Endothelial cell (in vitro differentiated cells): ENCODE measurements at places on chromosomes 11 and 22. TPM values are rescaled to one million over a fixed set of nuclear protein-coding genes. Genes with fewer than 3 reads are reported as not detected.

Gene THRSP
- not detected for total RNA-seq

GRCh38 chr11:94185416-94186084 lies 56.9 kb downstream of the PANX1 start:
- DNase-seq = no peak

- DNase-seq = no peak
These were observed 19.4 kb downstream of the RSPH14 start for GRCh38 chr22:23122216-23122957.

- DNase-seq = no peak
These were observed 168.9 kb downstream of the MN1 start for GRCh38 chr22:27632451-27633295.

DNA sequence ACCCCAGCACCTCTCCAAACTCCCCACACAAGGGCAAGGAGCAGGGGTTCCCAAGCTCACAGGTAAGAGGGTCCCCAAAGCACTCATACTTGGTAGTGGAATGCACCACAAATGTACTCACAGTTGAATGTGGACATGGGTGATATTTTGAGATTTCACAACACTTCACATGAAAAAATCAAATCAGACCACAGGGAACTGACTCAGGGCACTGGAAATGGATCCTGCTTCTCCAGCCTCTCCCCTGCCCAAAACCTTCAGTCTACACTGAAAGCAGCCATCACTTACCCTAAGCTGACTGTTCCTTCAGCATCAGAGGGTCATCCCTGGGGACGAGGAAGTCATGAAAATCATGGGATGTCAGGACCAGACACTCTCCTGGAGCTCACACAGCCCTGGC lies 40.2 kb downstream of the SCGB1A1 start:
- DNase-seq = no peak

DNA sequence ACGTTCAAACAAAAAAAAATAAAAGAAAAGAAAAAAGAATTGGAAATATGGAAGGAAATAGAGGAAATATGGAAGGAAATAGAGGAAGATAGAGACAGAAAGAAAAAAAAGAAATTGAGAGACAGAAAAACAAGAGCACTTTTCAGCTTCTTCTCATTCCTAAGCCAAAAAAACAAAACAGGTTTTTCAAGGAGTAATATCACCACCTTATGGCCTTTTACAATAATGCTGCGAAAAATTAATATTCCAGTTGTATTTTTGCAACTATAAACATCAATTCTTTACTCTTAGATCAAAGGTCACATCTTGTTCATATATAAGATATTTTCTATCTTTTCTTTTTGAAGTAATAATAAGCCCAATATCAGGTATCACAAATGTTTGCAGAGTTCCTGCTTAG lies 328.3 kb downstream of the FAT3 start:
- DNase-seq = no peak

DNA sequence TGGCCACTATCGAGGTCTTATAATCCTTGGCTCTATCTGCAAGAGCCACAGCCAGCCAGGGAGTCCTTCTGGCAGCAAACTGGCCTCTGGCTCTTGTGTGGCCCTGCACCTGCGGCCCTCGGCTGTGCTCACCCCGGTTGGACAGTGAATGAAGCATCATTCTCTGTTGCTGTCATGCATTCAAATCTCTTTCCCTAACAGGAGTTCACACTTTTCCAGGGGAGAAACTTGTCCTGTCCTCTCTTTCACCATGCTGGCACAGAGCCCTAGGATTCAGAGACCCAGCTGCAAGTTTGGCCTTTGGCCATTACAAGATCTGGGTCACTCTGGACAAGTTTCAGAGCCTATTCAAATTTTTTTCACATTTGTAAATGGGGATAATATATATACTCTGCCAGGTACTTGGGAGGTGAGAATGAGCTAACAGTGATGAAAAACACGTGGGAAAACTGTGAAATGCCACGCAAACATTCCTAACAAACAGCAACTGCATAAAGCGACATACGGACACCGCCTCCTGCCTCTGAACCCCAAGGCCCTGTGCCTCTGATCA lies 34.2 kb downstream of the TMEM184B start:
- no peak for DNase-seq

DNA sequence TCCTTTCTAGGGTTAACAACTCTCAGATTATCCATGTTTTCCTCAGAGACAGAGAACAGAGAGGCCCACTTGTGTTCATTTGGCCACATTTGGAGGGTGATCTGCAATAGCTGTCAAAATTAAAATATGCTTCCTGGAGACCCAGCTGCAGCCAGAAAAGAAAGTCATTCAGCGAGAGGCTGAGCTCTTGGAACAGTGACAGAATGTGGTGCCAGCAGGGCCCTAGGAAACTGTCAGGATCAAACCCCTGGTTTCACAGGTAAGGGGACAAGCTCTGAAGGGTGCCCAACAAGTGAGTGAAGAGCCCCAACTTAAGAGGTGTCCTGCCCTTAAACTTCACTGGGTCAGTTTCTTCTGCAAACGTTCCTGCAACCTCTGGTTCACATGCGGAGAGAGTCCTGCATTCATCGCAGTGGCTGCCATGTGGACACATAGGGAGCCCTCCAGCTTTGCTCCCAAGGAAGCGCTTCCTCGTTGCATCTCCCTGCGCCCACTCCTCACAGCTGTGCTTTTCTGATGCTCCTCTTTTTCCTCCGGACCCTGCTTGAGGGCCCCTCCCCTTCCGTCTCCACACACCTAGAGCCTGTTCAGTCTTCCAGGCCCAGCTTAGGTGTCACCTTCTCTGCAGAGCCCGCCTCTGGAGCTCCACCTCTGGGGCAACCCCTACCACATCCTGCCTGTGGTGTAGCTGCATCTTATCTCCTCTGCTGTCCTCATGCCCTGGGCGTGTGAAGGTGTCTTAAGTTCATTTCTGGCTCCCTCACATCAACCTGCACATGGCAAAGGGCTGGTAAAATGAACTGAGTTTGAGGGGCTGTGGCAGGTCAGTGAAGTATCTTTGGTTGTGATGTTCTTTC lies 3.9 kb downstream of the UCP3 start:
- no peak for DNase-seq

GRCh38 chr11:120471131-120471530 lies 40.4 kb upstream of the GRIK4 start:
- DNase-seq = no peak

Gene OSBP2
- 3.0 TPM for total RNA-seq

Gene GGTLC2
- not detected for total RNA-seq

- DNase-seq = no peak
These were observed 77.8 kb upstream of the DDI1 start for GRCh38 chr11:103958475-103959215.

DNA sequence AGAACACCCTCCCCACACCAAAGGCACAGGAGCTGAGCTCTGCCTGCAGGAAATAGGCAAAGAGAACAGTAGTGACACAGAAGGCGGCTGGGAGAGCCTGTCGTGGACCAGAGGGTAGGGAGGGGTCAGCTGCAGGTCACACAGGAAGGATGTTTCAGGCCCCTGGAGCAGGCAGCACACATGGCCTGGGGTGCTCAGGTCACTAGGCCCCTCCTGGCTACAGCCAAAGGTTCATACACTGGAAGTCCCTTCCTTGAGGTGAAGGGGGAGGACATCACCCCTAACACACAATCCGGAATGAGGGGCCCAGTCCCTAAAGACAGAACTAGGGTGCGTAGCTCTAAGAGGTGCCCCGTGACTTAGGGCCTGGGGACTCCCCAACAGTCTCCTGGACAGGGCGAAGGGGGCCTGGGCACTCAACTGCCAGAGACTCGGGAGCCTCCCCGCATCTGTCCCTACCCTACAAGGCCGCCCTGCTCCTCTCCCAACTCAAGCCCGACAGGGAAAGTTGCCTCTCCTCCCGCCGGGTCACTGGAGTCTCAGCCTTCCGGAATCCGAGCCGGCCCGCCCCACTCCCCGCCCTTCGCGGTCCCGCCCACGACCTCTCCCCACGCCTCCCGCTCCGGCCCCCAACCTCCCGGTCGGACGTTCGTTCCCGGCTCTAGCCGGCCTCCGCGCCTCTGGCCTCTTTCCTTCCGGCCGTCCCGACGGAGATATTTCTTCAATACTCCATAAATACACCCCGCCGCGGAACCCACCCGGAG lies at the start of gene CYB5R2:
TSS of gene CYB5R2 (minus strand) at position 541 of the 764 bp plus-strand sequence. CDS start 675 bp downstream, outside the sequence.
- peak; percentile 74 for DNase-seq

GRCh38 chr22:23742505-23743264 lies 8.2 kb downstream of the ZNF70 start:
- no peak for DNase-seq

GRCh38 chr22:19571207-19571795 lies 47.1 kb upstream of the CLDN5 start:
- DNase-seq = no peak

- no peak for DNase-seq
These were observed 11.9 kb downstream of the C11orf21 start for GRCh38 chr11:2289859-2290258.

DNA sequence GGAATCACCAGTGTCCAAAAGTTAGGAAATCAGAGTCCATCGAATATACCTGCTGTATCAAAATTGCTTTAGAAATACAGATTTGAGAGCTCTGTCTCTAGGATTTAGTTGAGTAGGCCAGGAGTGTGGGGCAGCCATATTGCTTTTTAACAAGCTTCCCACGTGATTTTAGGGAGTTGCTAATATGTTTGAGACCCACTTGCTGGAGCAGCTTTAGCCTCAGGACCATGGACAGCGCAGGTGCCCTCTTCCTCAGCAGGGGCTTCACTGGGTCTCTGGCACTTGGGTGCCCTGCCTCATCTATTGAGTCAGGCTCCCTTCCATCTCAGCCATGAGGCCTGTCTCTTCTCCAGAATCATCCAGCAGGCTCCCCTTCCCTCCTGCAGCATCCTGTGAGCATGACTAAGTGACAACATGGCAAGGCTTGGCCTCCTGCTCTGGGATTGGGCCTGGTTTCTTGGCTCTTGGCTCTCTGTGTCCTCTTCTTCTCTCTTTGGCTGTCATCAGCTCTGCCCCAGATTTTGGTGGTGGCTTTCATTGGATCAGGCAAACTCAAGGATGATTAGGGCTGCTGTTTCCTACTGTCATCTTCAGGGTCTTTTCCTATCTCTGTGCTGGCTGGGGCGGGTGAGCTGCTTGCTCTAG lies 70.0 kb downstream of the SGSM1 start:
- peak; percentile 71 for DNase-seq

GRCh38 chr22:36182056-36182455 lies 19.6 kb downstream of the APOL4 start:
- no peak for DNase-seq

DNA sequence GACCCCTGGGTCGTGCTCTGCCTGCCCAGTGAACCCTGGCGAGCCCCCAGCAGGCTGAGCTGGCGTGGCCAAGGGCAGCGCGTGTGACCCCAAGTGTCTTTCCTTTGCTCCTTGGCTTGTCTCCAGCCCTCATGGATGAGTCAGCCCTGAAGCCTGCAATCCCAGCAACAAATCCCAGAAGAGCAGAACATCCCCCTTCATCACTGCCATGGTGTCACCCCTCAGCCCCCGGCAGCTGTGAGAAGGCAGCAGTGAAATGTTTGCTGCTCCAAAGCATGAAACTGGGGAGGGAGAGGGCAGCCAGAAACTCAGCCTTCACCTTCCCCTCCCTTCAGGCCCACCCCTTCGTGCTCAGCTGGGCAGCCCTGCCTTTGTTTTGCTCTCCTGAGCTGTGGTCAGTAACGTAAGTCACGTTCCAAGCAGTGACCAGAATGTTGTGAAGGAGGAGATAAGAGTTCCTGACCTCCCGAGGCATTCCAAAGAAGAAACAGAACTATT lies 29.8 kb downstream of the ADAMTS15 start:
- no peak for DNase-seq

DNA sequence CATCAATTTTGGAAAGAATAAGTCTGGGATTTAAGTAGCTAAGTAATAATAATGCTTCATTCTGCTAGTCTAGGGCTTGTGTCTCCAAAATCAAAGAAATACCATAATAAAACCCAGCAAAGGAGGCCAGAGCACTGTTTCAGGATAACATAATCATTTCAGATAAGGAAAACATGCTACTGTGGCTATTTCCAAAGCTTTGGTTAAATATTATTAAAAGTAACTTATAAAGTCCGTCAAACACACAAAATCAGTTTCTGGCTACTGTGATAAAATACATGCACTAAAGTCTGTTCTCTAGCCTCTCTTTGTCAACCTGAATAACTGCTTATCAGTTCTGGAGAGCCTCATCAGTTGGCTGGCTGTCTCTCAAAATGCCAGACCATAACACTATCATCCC lies 1.5 kb upstream of the OR6T1 start:
- DNase-seq = no peak

DNA sequence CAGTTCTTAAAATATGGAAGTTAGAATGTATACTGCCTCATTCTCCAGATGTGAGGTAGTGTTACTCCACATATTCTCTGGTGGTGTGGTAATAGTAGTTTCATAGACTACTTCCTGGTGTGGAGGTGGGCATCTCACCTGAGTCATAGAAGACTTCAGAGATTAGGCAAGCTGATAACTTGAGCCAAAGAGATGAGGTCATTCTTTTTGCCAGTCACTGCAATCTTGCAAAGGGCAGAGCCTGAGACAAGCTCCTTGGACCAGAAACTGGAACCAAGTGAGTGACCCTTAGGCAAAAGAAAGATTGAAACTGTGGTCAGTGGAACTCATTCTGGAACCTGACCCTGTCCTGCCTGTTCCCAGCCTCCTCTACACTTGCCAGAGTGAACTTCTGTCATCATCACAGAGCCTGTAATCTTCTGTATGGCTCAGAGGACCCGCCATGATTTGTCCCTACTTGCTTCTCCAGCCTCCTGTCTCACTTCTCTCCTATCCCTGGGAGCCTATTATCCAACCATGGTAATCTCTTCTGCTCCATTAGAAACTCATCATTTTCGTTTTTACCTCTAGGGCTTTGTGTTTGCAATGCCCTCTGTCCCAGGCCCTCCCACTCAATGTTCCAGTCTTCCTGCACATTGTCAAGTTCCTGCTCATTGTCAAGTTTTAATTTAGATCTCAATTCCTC lies 10.6 kb upstream of the CCDC83 start:
- DNase-seq = no peak

DNA sequence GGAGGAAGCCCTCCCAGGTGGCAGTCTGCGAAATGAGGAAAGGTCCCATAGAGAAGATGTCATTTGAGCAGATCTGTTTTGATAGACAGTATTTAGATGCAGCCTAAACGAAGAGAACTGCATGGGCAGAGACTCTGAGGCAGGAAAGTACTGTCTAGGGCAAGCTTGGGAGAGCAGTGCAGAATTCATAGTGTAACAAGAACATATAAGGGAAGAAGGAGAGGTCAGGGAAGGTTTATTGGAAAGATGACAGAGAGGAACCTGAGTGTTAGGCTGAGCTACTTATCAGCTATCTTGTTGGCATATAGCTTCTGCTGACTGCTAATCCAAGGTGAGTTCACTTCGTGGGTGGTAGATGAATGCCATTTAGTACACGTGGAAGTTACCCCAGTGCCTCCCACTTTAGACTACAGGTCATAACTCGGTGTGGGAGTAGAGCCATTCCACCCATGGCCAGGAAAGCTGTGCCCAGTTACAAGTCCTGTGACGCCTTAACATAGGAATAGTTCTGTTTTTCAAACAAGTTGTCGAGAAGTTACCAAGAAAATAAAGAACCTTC lies 99.5 kb downstream of the DBX1 start:
- DNase-seq = no peak

Gene NXF1
- total RNA-seq = 50.8 TPM

GRCh38 chr11:110951950-110952503 lies 239.8 kb upstream of the ARHGAP20 start:
- DNase-seq = no peak

GRCh38 chr11:27158456-27159334 lies 118.1 kb downstream of the BBOX1 start:
- peak; percentile 52 for DNase-seq

GRCh38 chr11:130904380-130904779 lies 11.9 kb downstream of the SNX19 start:
- DNase-seq = no peak
